Hepatocyte (in vitro differentiated cells): ENCODE measurements at places on chromosomes 2 and 18. TPM values are rescaled to one million over a fixed set of nuclear protein-coding genes. Genes with fewer than 3 reads are reported as not detected.

The CEP68 gene
- polyA plus RNA-seq: 9.4 and 9.8 TPM in 2 replicates

DNA sequence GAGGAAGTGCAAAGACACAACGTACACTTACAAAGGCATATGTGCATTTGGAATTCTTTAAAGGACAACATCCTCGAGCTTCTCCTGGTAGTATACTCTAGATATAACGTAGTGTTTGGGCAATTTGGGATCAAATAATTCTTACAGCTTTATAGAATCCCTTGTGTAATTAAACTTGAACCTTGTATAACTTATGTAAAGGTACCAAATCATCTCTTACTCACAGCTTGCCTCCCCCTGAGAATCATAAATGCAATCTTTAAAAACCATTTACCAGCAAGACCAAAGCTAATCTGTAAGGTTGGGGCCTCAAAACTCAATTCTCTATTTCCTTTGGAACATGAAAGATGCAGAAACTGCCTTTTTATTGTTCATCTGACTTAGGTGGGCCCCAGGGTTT lies 12.2 kb upstream of the TNP1 start:
- DNase-seq: no peak

DNA sequence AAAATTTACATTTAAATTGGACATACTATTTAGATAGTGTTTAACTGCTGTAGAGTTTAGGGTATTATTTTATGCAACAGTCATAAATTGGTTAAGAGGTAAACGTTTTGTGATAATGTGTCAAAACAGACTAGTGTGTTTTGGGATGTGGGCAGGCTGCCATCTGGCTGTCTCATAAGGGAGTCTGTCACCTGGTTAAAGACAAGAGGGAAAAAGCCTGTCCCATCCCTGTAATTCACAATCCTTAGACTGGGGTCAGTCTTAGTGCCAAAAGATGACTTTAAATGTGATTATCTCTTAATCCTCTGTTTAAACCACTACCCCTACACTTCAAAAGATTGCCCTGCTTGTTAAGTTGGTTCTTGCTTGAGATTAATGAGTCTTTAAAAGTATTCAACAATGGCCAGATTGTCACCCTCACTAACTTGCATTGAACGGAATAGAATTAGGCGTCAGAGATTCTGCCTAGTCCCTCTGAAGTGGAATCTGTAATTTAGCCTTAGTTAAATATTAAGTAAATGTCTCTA lies 59.2 kb downstream of the SGPP2 start:
- no peak for DNase-seq

DNA sequence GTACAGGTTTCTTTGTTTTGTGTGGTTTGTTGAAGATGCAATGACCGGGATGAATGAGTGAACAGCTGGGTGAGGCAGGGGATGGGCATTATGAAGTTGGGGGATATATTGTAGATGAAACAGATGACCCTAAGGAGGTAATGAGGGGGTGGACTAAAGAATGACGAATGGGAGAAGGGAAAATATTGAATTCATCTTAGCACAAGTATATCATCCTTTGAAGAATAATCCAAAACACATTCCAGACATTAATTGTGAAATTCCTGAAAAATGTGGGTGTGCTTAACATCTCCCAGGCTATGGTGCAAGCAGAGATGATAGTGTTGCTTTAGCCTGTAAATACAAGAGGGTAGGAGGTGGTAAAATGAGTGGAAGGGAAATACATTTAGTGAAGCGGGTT lies 5.8 kb downstream of the CRIM1 start:
- DNase-seq: no peak

DNA sequence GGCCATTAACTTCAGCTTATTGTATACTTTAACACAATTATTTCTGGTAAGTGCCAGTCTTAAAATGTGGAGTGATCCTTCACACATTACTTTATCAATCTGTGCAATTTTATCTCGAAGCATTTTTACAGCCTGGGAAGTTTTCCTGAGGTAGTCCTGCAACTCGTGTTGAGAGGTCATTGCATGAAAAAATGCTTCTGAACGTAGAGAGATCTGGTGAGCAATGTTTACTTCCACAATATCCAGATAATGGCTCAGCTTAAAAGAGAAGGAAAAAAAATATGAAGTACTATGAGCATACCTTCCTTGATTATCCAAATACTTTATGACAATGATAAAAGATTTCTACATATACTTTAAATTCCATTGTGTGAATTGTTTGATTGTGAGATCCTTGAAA lies 57.0 kb downstream of the VPS54 start:
- peak; percentile 8 for DNase-seq

The ALPI gene
- polyA plus RNA-seq: 2.7 and 3.5 TPM in 2 replicates

- peak; percentile 67 for DNase-seq
These were observed 705 bp downstream of the EFR3B start for GRCh38 chr2:25042321-25043240.

DNA sequence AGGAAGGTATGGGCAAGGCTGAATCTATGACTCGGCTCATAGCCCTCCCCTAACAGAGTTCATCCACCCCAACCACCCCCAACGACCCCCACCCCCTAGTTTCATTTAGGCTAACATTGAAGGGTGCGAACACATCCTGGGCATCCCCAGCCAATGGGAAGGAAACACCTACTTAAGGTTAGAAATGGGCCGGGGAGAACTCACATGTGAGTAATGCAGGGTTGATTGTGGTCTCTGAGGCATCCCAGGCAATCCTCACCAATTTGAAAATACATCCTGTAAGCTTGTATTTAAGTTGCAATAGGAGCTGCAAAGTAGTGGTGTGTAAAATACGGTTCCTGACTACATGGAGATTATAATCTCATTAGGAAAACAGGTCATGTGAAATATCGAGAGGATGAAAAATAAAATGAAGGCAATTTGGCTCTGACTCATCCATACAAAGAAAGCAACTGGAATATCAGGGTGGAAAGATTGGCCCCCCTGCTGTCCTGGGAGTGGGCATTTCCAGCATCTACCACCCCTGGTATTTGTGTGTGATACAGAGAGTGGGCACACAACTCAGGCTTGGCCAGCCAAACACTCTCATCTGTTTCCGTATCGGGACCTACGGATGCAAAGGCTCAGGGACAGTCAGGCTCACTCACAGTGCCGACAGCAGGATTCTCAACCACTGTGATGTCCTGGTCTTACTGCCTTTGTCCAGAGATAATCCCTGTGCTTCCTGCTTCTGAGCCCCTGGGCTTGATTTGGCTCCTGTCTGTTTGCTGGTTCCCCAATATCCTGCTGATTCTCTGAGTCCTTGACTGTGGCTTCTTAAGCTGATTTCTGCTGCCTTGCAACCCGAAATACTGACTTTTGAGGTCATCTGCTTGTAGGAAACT lies 90.0 kb upstream of the NCKAP5 start:
- no peak for DNase-seq

The VWA3B gene
- 0.80 TPM in 1 of 2 replicates, not detected in the other for polyA plus RNA-seq

The ZFP36L2 gene
- 266 and 285 TPM in 2 replicates for polyA plus RNA-seq
